ENCODE measurements at places on chromosomes 6 and 20.
A peak's percentile ranks its signal among the peaks of the same experiment; 100 is the strongest.

GRCh38 chr6:45047573-45047972 lies 280.6 kb upstream of the RUNX2 start:
- no peak for DNase-seq

- no peak for DNase-seq
These were observed 18.2 kb downstream of the TBC1D20 start for GRCh38 chr20:444117-444516.

DNA sequence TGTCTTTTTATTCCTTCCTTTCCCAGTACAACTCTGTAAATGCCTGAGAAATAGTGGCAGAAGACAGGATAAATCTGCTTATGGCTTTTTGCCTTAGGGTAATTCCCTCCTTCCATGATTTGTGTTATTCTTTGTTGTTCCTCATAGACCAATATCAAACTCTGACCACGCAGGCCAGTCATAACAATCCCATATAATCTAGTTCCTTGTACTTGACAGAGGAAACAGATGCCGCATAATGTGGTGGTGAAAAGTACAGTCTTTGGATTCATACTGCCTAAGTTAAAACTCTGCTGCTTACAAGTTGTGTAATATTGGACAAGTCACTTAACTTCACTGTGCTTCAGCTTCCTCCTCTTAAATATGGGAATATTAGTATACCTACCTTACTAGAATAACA lies 8.2 kb upstream of the BAG2 start:
- no peak for DNase-seq

GRCh38 chr6:101453221-101453620 lies 59.7 kb downstream of the GRIK2 start:
- DNase-seq = no peak

- no peak for DNase-seq
These were observed 148.2 kb upstream of the PREP start for GRCh38 chr6:105550955-105551620.

DNA sequence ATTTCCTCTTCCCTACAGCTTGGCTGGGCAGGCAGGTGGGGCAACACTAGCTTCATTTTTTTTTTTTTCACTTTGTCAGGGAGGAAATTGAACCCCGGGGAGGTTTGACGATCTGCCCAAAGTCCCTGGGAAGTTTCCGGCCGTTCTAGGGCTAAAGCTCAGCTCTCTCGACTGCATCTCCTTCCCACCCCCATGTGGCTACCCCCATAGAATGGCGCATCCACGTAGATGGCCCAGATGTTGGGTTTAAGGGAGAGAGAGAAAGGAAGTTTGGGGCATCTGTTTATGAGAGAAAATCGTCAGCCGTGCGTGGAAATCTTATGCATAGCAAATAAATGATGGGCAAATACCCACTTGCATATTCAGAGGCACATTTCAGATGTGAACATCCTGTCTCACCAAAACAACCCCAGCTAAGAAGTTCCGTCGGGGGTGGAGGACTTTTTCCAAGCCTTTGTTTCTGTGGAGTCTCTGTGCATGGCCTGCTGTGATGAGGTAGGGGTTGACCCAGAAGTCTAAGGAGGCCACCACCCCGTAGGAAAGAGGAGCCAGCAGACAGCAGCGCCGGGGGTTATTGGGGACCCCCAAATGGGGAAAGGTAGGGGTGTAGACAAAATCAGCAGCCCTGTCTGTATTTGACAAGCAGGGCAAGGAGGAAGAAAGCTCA lies 40.5 kb upstream of the ZNF831 start:
- peak; percentile 36 for DNase-seq

DNA sequence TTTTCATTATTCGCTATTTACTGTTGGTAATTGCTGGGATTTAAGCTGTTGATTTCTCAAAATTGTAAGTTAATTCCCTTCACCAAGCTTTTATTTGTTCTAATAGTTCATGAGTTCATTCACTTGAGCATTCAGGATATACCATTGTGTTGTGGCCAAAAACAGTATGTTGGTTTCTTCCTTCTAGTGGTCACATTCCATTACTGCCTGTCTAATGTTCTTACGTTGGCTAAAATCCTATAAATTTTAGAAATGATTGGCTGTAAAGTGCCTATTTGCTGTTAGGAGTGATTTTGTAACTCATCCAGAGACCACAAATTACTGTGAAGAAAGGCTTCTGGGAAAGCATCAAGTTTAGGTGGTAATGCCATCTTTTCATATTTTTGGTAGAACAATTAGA lies 76.3 kb downstream of the FARS2 start:
- DNase-seq = no peak

DNA sequence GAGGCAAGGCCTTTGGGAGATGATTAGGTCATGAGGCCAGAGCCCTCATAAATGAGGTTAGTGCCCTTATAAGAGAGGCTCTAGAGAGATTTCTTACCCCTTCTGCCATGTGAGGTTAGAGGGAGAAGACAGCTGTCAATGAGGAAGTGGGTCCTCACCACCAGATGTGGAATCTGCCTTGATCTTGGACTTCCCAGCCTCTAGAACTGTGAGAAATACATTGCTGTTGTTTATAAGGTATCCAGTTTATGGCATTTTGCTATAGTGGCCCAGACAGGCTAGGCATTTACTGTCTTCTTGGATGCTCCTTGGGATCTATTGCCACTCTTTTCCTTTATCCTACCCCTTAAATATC lies 57.1 kb upstream of the CITED2 start:
- no peak for DNase-seq

- DNase-seq = no peak
These were observed 2.6 kb downstream of the GHRH start for GRCh38 chr20:37259031-37259430.

DNA sequence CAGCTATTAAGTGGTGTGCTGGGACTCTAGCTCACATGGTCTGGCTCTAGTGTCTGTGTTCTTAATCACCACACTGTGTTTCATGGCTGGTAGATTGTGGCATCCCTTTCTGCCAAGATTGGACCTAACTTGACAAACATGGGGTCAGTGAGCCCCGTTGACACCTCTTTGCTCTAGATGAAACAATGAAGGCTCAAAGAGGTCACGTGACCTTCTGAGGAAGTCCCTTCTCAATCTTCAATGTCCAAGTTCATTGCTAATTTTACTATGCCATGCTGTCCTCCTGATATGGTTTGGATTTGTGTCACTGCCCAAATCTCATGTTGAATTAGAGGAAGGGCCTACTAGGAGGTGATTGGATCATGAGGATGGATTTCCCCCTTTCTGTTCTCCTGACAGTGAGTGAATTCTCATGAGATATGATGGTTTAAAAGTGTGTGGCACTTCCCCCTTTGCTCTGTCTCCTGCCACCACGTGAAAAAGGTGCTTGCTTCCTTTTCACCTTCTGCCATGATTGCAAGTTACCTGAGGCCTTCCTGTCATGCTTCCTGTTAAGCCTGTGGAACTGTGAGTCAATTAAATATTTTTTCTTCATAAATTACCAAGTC lies 177.8 kb upstream of the MYLIP start:
- no peak for DNase-seq

DNA sequence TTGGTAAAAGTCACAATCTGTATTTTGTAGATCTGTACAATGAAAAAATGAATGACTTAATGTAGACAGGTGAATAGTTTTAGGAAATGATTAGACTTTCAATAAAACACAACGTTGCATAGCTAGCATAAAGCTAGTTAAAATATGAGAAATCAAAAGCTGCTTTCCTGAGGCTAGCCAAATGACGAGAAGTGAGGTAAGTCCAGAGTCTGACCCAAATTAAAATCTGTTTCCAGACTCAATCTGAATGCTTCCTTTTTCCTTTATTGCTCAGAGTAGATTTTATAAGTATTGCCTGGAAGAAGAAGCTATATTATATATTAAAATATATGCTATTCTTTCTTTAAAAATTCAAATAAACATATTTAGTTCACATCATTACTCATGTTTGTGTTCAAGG lies 615.4 kb downstream of the CD109 start:
- DNase-seq = no peak

DNA sequence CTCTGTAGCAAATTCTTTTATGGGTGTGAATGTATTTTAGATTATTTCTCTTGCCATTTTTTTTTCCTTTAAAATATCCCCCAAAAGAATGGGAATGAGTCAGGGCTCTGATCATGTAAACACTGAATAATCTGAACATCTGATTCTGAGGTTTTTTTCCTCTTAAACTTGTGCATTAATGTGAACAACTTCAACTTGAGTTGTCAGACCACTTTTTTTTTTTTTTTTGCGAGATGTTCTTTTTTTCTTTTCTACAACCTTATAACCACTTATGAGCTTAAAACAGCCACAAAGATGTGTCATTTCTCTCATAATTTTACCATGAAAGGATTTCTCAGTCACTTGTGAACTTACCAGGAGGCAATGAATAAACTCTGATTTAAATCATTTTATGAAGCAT lies 85.3 kb downstream of the TBC1D7 start:
- no peak for DNase-seq

- no peak for DNase-seq
These were observed 1079.3 kb downstream of the EPHA7 start for GRCh38 chr6:92339936-92340640.

DNA sequence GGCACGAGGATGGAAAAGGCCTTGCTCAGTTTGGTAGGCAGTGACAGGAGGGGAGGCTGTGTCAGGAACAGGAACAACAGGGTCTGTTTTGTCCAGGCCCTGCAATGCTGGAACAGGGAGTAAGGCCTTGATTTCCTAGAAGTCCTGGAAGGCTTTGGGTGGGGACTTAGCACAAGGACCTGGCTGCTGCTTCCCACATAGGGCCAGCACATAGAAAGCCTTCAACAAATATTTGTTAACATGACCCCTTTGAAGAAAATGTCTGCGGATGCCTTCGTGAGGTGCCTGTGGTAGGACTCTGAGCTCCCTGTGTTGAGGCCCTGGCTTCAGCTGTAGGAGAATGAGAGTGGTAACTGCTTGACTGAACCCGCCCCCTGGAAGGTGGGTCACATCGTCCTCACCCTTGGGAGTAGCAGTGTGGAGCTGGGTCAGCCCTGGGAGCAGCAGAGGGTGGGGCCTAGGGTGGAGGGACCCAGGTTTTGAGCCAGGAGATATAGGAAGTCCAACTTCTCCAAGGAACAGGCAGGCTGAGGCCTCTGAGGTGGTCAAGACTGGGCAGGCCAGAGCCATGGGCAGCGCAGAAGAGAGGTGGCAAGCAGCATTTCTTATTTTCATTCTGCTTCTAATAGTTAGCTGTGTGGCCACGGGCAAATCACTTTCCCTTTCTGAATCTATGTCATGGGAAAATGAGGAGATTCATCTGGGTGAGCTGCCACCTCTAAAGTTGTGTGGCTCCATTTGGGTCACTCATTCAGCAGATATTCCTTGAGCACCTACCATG lies 50.0 kb downstream of the CNBD2 start:
- DNase-seq = no peak

DNA sequence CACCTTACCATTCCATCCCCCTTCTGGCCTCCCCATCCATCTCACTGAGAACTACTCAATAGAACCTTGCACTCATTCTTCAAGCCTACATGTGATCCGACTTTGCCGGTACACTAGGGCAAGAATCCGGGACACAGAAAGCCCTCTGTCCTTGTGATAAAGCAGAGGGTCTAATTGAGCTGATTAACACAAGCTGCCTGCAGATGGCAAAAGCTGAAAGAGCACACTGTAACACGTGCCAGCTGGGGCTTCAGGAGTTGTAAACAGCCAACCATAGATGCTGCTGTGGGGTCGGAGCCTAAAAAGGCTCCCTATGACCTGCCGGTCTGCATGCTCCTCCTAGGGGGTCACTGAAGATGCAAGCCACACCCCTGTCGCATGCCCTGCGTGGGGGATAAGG lies 124.1 kb downstream of the RNF144B start:
- DNase-seq = no peak

- no peak for DNase-seq
These were observed 379.7 kb downstream of the LAMA2 start for GRCh38 chr6:129262661-129263060.

- no peak for DNase-seq
These were observed 8.2 kb downstream of the TRAF3IP2 start for GRCh38 chr6:111597291-111598086.

DNA sequence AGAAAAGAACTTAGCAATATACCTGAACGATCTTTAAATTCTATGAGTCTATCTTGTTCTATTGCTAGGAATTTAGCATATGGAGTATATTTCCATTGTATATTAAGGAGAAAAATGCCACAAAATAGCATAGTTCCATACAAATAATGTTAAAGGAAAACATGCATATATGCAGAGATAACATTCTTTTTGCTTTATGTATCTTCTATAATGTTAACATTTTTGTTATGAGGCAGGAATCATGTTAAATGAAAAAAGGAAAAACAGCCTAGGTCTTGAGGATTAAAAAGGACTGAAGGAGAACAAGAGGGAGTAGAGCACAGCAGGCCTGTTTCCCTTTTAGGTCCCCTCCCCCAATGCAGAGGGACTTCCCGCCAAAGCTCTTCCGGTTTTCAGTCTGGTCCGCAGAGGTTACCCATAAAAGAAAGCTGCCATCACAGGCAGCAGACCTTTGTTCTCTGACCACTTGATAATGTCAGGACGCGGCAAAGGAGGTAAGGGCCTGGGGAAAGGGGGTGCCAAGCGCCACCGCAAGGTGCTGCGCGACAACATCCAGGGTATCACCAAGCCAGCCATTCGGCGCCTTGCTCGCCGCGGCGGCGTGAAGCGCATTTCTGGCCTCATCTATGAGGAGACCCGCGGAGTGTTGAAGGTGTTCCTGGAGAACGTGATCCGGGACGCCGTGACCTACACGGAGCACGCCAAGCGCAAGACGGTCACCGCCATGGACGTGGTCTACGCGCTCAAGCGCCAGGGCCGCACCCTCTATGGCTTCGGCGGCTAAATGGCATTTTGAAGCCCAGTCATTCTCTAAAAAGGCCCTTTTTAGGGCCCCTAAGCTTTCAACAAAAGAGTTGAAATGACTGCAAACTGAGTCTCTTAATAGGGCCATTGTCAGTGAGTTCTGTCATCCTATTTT lies 108.4 kb upstream of the PRSS16 start:
- DNase-seq = peak; percentile 32

- no peak for DNase-seq
These were observed 252.9 kb downstream of the GRM1 start for GRCh38 chr6:146281651-146282362.

DNA sequence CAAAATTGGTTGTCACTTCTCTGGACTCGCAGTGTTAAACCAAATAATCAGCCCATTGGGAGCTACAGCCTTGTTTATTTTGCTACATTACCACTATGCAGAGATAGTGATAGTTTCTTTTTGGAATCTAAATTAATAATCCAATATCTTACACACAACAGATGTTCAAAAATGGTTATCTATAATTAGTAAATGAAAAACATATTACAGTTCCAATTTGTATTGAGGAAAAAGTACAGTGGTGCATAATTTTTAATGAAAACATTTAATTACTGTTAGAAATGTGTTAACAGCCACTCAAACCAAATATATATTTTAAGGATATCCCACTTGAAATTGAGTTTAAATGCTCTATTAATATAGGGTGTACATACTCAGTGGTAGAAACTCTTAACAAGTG lies 327.3 kb upstream of the MARCKS start:
- DNase-seq = no peak

- no peak for DNase-seq
These were observed 72.3 kb upstream of the PDE7B start for GRCh38 chr6:135779213-135779612.

Data from CD4-positive, alpha-beta T cell (primary cell).